Activated T-helper 9 cell treated with anti-CD3 and anti-CD28 coated beads, Interleukin-2, amount 50 U/mL, for 16 hours (primary cell): ENCODE measurements at places on chromosomes 6 and 20.

DNA sequence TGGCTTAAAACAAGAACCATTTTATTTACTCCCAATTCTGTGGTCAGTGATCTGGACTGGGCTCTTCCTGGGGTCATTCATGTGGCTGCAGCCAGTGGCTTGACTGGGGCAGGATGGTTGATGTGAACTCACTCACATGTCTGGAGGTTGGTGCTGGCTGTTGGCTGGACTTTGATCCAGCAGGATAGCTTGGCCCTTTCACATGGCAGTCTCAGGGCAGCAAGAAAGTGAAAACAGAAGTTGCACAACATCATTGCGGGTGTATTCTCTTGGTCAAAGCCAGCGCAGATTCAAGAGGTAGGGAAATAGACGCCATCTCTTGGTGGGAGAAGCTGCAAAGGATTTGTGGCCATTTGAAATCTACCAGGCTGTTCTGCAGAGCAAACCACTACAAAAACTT is 77.2 kb downstream of the MDGA1 start:
- DNase-seq = no peak

DNA sequence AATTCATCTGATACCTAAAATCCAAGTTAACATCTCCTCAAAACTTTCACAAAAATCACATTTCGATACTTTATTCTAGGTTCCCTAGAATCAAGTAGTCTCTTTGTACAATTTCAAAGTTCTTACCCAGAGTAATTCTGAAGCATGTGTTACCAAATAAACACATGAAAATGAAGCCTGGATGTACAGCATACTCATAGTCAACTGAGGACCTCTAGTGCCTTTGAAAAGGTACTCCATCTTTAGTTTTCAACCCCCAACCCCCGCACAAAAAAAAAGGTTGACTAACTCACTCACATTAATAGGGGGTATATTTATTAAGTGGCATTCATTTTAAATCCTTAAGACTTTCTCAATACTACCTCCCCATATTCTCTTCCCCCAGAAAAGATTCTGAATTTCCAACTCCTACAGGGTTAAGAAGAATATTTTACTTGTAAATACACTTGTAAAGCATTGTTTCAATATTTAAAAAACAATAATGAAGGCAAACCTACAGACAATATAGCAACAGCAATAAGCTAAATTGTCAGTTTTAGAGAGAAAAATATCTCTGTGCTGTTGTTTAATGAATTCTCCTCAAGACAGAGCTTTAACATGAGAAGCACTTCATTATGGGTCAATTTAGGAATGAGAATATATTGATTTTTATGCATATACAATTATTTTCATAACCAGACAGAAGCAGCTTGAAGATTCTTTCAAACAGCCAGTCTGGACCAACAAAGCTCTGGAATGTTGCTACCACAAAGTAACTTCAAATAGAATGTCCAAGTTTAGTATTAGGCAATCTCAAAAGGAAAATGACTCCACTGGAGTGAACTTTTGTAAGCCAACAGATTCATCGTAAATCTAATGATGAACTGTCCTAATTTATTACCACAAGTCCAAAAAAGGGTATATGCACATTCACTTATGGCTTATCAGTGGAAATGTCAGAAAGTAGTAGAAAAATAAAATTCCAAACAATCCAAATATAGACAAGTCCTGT is 3.3 kb downstream of the PLN start:
- DNase-seq = no peak

DNA sequence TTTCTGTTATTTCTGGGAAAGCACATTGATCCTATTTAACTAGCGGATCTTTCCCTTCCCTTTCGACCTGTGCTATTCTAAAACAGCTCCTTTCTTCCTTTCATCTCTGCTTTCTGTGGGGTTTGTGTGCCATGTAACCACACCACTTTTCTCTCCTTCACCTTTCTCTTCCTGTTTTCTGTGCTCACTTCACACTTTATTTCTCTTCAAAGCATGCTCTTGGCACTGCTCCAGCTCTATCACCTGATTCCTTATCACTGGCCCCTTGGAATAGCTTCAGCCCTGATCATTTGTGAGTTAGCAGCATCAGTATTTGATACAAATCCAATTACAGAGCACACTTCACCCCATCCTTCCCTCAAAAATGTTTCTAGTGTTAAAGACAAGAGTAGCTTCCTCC is 8.1 kb upstream of the METTL24 start:
- DNase-seq = no peak

DNA sequence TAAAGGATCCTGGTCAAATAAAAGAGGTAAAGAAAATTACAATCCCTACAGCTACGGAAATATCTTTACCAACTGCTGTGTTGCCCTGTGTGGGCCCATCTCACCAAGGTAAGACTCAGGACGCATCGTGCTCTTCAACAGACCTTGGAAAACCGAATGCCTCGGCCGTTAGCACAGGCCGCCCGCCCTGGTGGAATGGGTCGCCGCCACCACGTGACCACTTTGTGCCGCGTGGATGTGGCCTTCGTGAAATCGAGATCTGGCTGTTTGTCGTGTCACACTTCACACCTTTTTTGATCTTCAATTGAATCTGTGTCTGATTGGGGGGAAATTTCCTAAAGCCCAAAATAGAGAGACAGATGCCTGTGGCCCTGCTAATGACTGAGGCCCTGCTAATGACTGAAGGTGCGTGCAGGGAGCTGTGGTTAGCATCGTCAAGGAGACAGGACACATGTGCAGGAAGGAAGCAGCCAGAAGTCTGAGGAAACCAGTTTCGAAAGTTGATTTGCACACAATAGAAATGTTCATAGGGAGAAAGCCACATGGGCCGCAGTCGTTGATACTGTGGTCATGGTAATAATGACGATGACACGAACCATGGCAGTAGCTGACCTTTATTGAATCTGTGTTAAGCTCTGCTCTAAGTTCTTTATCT is 175.7 kb upstream of the SNX9 start:
- no peak for DNase-seq
